G401 (cell line): ENCODE measurements at places on chromosomes 16 and 17. TPM values are rescaled to one million over a fixed set of nuclear protein-coding genes. Genes with fewer than 3 reads are reported as not detected.

Gene RASL10B
- 18.4 and 19.5 TPM in 2 replicates for total RNA-seq

Gene SAP30BP
- 94.1 and 162 TPM in 2 replicates for total RNA-seq

- no peak for DNase-seq
These were observed 4.3 kb upstream of the KSR1 start for GRCh38 chr17:27451906-27452305.

- no peak for DNase-seq
These were observed at the start of gene RPH3AL for GRCh38 chr17:352421-353212. Gene RPH3AL, minus strand, starts transcription at chr17:352807. Its CDS starts 25,264 bp downstream, at chr17:327543.

Gene CCDC144A
- total RNA-seq: not detected in 2 replicates

- peak; percentile 84 for DNase-seq
These were observed 28.1 kb upstream of the NOL11 start for GRCh38 chr17:67689534-67690177.

Gene KRTAP16-1
- total RNA-seq: not detected in 2 replicates

Gene CIITA
- not detected in 2 replicates for total RNA-seq

DNA sequence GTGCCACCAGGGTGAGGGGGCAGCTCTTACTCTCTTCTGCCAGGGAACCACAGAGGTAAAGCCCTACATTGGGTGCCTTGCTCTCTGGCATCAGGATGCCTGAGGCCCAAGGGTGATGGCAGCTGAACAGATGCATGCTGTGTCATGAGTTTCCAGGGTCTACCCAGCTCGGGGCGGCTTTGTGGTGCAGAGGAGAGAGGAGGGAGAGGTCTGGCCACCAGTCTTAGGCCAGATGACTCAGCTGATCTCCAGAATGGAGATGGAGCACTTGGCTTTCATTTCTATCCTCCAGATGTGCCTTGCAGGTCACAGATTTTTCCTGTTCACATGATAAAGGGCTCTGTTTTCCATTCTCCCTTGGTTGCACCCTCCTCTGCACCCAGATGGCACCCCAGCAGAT is 23.6 kb upstream of the USP22 start:
- no peak for DNase-seq

GRCh38 chr16:23902034-23902747 is 66.4 kb downstream of the PRKCB start:
- no peak for DNase-seq

Gene CCL7
- not detected in 2 replicates for total RNA-seq

DNA sequence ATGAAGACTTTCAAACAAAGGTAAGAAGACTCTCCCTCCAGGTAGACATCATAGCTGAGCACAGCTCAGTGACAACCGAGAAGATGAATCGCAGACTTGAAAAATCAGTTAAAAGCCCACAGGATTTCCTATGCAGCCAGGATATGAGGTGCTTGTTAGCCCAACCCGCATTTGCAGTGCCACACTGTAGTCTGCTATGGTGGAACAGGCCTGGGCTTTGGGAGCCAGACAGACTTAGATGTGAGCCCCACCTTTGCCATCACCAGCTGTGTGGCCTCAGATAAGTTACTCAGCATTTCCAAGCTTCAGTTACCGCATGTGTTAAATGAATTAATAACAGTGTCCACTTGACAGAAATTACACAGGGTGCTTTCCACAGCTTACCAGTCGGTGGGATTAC is 204.4 kb upstream of the HS3ST3A1 start:
- no peak for DNase-seq

Gene KCTD5
- total RNA-seq: 88.2 and 89.7 TPM in 2 replicates

Gene NDRG4
- 9.5 and 11.8 TPM in 2 replicates for total RNA-seq
